ENCODE measurements at places on chromosomes 3 and 15.

- DNase-seq = no peak
Measured at GRCh38 chr3:153084431-153084830, 77.6 kb upstream of the RAP2B start.

DNA sequence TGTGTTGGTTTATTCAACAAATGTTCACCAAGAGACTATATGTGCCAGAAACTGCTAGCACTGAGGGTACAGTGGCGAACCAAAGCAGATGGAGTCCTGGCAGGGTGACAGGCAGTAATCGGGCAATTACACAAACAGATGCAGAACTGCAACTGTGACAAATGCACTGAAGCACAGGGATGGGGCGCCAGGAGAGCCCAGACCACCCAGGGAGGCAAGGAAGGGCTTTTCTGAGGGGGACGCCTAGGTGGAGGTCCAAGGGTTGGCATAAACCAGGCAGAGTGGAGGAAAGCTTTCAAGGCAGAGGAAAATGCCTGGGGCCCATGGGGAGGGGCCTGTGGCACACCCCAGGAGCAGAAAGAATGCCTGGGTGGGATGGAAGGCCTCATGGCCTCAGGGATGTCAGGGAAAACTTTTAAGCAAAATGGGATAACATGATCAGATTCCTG is 5.5 kb downstream of the DIS3L start:
- no peak for DNase-seq

DNA sequence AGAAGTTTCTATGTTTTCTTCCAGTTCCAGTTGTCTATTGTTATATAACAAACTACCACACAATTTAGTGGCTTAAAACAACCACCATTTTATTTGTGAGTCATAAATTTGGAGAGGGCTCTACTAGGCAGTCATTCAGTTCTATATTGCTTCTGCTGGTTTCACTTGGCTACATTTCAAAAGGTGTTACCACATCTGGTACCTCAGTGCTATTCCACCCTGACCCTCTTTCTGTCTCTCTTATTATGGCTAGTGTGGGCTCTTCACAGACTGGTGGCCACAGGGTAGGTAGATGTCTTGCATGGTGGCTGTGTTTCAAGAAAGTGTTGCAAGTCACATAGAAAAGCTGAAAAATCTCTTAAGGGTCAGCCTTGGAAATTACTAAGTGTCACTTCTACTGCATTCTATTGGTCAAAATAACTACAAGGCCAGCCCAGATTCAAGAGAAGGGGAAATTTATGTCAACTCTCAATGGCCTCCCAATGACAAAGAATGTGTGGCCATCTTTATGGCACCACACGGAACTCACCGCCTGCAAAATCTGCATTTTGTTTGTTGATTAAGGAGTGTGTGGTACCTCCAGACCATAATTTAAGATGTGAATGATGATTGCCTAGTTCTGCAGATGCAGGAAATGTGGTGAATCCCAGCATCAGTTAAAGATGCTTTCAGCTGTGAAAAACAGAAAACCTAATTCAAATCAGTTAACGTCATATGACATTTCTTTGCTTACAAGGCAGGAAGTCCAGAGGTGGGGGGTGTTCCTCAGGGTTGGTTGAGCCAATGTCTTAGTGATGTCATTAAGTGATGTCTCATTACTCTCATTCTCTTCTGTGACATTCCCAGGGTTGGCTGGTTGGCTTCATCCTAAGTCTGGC is 105.8 kb upstream of the RASGRP1 start:
- no peak for DNase-seq

GRCh38 chr3:146067048-146067447 is 93.9 kb downstream of the PLOD2 start:
- no peak for DNase-seq

DNA sequence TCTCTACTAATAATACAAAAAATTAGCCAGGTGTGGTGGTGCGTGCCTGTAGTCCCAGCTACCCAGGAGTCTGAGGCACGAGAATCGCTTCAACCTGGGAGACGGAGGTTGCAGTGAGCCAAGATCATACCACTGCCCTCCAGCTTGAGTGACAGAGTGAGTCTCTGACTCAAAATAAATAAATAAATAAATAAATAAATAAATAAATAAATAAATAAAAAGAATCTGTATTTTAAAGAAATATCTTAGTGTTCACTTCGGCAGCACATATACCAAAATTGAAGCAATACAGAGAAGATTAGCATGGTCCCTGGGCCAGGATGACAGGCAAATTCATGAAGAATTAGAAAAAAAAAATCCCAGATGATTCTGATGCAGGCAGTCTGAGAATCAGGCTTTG is 51.9 kb downstream of the ROBO2 start:
- no peak for DNase-seq

GRCh38 chr3:179069762-179070390 is 1.7 kb downstream of the ZMAT3 start:
- DNase-seq = no peak

DNA sequence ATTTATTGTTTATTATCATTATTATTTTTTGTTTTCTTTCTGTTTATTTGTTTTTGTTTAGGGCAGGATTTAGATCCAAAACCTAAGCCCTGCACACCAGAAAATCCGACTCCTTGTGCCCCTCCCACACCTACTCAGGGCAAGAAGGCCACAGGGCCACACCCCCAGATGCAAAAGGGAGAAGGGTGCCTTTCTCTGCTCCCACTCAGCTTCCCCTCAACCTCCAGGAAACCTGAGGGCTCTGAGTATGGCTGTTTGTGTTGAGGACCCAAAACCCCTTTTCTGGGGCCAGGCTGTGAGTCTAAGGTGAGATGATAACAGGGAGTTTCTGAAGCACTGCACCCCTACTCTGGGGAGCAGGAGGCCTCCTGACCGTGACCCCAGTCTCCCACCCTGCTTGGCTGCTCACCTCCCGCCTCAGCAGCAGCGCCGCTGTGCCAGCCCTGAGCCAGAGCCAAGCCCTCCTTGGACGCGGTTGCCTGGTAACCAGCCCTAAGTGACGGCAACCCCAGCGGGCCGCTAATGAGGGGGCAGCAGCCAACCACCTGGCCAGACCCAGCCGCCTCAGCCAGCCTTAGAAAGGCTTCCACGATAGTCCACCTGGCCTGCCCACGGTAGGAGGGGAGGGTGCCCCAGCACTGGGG is 6.4 kb upstream of the C15orf39 start:
- no peak for DNase-seq

DNA sequence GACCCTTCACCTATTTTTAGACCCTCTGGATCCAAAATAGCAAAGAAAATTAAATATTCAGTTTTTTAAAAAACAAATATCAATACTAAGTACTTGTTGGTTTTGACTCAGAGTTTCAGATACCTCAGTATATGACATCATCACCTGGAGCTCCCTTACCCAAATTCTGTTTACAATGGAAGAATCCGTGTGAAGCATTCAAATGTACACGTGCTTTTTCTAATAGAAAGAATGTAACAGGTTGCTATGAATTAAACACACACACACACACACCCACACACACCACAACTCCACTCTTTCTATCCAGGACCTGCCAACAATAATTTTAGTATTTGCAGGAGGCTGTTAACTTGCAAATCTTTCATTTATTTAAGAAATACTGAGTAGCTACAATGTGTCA is 221.8 kb downstream of the THRB start:
- DNase-seq = no peak

DNA sequence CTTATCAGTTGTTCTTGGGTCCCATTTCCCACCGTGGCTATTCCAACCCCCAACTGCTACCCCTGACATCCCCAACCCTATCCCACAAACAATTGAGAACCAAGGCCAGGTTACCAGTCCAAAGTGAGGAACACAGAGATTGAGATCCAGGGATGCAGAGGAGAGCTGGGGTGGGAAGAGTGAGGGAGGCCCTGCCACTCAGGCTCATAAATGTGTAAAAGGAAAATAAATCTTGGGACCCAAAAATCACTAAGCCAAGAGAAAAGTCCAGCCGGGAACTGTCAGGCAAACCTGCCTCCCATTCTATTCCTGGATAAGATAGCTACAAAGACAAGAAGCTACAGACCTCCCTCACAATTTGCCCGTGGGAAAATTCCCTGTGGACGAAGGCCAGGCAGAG is 101.1 kb upstream of the DLG1 start:
- no peak for DNase-seq

DNA sequence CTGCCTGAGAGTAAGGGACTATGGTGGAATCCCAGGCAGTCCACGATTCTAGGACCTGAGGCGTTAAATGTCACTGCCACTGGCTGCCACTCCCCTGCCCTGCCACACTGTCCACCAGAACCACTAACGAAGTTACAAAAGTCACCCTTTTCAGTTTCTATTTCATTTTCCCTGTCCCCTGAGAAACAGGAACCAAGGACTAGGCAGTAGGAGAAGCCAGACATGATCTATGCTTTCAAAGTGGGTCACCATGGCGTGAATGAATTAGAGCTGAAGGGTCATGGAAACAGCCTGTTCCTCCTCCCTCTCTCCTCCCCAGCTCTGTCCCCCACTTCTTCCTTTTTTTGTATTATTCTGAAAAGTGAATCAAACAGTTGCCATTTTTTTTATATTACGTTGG is 9.1 kb upstream of the ADPRH start:
- DNase-seq = no peak

Data from activated CD8-positive, alpha-beta memory T cell treated with anti-CD3 and anti-CD28 coated beads, Interleukin-2, amount 50 U/mL, for 48 hours (primary cell).